ENCODE measurements at places on chromosomes 3 and 15. TPM values are rescaled to one million over a fixed set of nuclear protein-coding genes. Genes with fewer than 3 reads are reported as not detected.

GRCh38 chr15:35470441-35470840 lies 75.5 kb downstream of the DPH6 start:
- peak; percentile 72 for DNase-seq

UROC1 gene
- not detected for total RNA-seq

DNA sequence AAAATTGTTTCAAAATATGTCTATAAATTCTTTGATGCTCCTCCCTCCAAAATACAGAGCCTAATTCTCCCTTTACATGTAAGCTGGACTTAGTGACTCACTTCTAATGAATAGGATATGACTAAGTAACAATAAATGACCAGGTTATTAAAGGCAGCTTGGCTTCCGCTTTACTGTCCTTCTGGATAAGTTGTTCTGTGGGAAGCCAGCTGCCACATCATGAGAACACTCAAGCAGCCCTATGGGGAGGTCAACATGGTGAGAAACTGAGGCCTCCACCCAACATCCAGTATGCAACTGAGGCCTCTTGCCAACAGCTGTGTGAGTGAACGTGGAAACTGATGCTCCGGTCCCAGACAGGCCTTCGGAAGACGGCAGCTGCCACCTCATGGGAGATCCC lies 247.3 kb upstream of the CHRM5 start:
- DNase-seq, result no peak

DNA sequence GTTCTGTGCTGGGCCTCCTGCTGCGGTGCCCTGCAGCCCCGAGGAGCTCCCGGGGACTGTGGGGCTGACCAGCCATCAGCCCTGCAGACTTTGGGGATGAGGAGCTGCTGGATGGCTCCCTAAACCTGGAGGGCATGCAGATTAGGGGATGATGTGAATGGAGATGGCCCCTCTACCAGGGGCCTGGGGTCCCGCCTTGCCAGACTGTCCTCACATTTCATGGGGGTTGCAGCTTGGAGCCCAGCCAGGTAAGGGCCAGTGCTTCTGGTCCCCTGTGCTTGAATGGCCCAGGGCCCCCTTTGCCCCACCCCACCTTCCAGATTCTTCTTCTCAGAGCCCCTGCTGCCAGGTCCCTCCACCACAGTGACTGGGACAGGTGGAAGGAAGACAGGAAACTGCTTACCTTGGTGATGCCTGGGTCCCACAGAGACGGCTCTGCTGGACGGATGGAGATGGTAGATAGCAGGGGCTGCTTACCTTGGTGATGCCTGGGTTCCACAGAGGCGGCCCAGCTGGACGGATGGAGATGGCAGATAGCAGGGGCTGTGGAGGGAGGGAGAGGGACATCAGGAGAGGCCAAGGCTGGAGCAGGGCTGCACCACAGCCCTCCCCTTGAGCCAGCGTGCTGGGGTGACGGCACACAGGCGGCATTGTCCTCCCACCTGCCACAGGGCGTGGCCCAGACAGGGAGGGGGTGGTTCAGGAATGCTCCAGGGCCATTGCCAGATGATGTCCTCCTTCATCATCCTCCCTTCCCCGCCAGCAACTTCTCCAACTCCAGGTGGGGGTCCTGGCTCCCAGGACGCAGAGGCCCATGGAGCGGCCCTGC lies at the start of gene SPTBN5:
Gene SPTBN5 (minus strand): TSS at position 632 of the 829 bp plus-strand sequence. CDS start 556 bp downstream, at position 76.
- DNase-seq, result no peak

GRCh38 chr3:13501056-13501455 lies 20.9 kb downstream of the HDAC11 start:
- DNase-seq, result no peak

UNC13C gene
- 2.5 TPM for total RNA-seq

SYNPR gene
- not detected for total RNA-seq

DNA sequence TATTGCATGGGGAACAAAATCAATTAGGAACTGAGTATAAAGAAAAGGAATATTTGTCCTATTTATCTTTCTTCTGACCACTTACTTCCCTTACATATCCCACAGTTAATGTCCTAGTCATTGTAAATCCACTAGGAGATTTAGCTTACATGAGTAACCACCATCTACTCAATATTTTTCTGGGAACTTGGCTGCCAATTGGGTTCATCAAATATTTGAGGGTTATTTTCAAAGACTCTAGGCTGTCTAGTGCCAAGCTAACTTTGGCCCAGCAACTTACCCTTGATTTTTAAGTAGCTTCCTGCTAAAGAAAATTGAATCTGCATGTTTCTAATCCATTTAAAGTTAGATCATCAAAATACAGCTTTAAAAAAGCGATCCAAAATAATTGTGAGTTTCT lies 362.5 kb upstream of the EPHA3 start:
- DNase-seq, result no peak

MAN2A2 gene
- total RNA-seq, result 124 TPM

GRCh38 chr3:196661400-196661799 lies 21.9 kb downstream of the NRROS start:
- no peak for DNase-seq

SLC9C1 gene
- not detected for total RNA-seq

All from gastrocnemius medialis (tissue), 4 donors.